ENCODE measurements at places on chromosomes 5 and 9.
A peak's percentile ranks its signal among the peaks of the same experiment; 100 is the strongest.

DNA sequence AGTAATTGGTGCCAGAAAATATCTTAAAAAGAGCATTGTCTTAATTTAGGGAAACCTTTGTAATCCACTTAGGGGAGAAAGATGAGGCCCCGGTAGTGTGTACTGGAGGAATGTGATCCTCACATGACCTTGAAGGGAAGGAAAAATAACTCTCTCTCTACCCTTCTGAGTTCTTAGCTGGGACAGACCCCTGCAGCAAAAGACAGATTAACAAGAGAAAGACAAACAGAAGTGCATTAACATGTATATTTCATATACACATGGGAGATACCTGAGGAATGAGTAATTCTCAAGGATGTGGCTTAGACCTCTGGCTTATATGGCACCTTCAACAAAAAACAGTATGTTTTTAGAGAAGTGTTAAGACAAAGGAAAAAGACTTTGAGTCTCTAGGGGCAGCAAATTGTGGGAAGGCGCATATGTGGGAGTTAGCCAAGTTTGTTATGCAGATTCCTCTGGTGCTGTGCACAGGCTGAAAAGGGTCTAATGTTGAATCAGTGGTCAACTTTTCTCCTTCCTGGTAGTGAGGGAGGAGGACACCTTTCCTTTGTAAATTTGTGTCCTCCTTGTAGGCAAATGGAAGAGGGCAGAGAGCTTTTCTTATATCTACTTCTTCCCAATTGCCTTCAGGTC is 138.8 kb downstream of the LRRC70 start:
- DNase-seq, result no peak

- no peak for DNase-seq
These were observed 65.3 kb downstream of the ACTBL2 start for GRCh38 chr5:57417320-57417719.

GRCh38 chr5:66515209-66515608 is 81.0 kb upstream of the MAST4 start:
- DNase-seq, result no peak

GRCh38 chr9:36598273-36598672 is 25.6 kb downstream of the MELK start:
- no peak for DNase-seq

- DNase-seq, result peak; percentile 9
These were observed 2.3 kb downstream of the DENND4C start for GRCh38 chr9:19232823-19233194.

- DNase-seq, result peak; percentile 25
These were observed 11.0 kb downstream of the TMEM268 start for GRCh38 chr9:114621975-114622609.

Data from pons (tissue), 1 donor.